Stimulated activated CD8-positive, alpha-beta memory T cell treated with anti-CD3 and anti-CD28 coated beads, Interleukin-4, amount 100 ng/mL, for 1 hour (primary cell): ENCODE measurements at places on chromosomes 2 and 18.

DNA sequence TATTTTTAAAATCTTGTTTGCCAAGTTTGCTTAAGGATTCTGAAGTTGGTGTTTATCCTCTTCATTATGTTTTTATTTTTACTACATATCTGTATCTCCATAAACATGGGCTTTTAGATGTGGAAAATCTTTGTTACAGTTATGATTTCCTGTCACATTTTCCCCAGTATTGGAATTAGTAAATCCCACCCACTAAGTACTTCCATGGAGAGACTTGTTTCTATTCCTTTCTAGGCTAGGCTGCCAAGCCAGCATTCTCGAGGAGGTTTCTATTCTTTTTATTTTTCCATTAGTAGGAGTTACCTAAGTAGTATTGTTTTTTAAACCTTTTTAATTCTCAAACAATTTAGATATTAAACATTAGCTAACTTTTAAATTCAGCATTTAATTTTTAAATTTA is 22.1 kb downstream of the PKP4 start:
- no peak for DNase-seq

- DNase-seq, result no peak
These were observed 33.1 kb downstream of the ARHGAP15 start for GRCh38 chr2:143162123-143162837.

- DNase-seq, result no peak
These were observed 50.9 kb upstream of the BIN1 start for GRCh38 chr2:127157651-127158485.

DNA sequence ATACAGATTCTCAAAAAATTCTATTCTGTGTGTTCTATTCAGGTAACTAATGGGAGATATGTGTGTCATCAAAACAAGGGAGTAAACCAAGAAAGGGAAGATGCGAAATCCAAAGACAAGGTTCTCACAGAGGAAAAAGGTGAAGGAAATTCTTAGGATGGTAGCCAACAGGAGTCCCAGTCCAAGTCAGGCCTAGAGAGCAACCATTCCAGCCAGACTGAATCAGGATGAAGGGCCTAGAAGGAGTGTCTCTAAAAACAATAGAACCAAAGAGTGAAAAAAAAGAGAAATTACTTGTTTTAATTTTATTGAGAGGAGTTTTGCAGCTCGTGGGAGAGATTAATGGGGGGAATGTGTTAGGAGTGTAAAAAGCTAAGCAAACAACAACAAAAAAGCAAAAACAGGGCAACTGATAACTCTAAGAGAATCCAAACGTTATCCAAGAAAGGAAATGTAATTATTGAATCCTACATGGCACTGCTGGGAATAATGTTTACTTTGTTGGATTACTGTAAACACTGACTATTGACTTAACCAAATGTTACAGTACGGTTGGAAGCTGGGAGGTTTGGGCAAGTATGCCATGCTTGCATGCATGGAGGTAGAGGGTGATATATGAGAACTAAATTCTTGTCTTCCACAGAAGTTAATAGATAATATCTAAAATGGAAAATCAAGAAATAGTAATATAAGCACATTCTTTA is 12.3 kb downstream of the MAP3K20 start:
- no peak for DNase-seq

DNA sequence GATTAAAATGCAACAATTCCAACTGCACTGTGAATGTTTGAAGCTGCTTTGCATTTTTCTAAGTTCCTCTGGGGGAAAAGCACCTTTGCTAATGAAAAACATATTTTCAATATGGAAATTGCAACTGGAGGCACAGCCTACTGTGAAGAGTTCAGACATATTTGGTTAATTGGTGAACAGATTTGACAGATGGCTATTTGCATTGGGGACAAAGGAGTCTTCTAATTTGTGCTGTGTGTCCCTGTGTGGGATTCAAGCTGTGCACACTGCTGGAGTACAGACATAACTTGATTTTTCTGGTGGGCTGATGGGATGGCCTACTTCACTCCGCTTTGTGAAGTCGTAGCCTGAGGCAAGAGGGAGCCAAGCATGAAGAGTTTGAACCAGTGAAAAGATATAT is 40.7 kb upstream of the ARHGAP25 start:
- no peak for DNase-seq
